Adipocyte (in vitro differentiated cells): ENCODE measurements at places on chromosomes 1 and 21.
A peak's percentile ranks its signal among the peaks of the same experiment; 100 is the strongest.

DNA sequence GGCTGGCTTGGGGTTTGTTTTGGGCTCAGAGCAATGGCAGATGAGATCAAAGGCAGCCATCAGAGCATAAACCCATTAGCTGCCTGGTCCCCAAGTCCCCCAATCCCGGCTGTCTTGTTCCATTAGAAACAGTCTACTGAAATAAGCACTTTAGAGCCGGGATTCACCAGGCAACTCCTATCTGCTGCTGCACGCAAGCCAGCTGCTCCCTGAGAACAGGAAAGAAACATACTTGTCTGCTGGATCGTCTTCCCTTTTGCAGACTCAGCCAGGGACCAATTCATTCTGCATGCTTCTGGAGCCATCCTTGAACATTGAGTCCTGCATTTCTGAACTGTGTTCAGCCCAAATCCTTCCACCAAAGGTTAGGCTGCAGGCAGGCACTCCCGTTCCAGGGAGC lies 21.8 kb downstream of the RXRG start:
- no peak for DNase-seq

DNA sequence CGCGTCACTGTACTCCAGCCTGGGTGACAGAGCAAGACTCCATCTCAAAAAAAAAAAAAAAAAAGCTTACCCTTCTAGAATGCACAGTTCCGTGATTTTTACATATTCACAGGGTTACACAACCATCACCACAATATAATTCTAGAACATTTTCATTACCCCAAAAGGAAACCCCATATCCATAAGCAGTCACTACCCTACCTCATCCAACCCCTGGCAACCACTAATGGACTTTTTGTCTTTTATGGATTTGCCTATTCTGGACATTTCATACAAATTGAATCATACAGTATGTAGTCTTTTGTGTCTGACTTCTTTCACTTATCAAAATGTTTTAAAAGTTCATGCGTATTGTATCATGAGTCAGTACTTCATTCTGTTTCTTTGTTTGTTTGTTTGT lies 22.8 kb downstream of the SYF2 start:
- no peak for DNase-seq

GRCh38 chr1:24536391-24536840 lies 19.5 kb upstream of the NCMAP start:
- DNase-seq: no peak

- DNase-seq: no peak
Measured at GRCh38 chr1:59856725-59857338, 42.1 kb downstream of the HOOK1 start.

DNA sequence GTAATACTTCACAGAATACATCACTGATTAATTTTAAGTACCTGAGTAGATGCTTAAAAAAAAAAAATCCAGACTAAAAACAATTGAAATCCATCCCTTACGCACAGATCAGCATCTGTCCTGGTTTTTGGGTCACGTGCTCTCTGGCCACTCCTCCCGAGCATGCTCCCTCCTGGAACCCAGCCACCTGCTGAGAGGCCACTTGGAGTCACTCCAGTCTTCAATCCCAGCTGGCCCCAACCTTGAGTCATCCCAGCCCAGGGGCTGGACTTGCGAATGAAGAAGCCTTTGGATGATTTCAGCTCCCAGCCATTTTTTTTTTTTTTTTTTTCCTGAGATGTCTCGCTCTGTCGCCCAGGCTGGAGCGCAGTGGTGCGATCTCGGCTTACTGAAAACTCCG lies 8.9 kb downstream of the MAP1LC3C start:
- peak; percentile 59 for DNase-seq
